ENCODE measurements at places on chromosomes 6 and 20. TPM values are rescaled to one million over a fixed set of nuclear protein-coding genes. Genes with fewer than 3 reads are reported as not detected.

HLA-DMB gene
- total RNA-seq = 19.5 TPM

TNF gene
- 24.2 TPM for total RNA-seq

EMILIN3 gene
- total RNA-seq = not detected

ADGRF4 gene
- total RNA-seq = not detected

ARMC2 gene
- 9.7 TPM for total RNA-seq

PKIB gene
- not detected for total RNA-seq

CPXM1 gene
- total RNA-seq = 2.3 TPM

HCRTR2 gene
- total RNA-seq = not detected

CST4 gene
- not detected for total RNA-seq

LY6G6C gene
- total RNA-seq = not detected

SMLR1 gene
- total RNA-seq = not detected

SRMS gene
- 0.23 TPM for total RNA-seq

DNA sequence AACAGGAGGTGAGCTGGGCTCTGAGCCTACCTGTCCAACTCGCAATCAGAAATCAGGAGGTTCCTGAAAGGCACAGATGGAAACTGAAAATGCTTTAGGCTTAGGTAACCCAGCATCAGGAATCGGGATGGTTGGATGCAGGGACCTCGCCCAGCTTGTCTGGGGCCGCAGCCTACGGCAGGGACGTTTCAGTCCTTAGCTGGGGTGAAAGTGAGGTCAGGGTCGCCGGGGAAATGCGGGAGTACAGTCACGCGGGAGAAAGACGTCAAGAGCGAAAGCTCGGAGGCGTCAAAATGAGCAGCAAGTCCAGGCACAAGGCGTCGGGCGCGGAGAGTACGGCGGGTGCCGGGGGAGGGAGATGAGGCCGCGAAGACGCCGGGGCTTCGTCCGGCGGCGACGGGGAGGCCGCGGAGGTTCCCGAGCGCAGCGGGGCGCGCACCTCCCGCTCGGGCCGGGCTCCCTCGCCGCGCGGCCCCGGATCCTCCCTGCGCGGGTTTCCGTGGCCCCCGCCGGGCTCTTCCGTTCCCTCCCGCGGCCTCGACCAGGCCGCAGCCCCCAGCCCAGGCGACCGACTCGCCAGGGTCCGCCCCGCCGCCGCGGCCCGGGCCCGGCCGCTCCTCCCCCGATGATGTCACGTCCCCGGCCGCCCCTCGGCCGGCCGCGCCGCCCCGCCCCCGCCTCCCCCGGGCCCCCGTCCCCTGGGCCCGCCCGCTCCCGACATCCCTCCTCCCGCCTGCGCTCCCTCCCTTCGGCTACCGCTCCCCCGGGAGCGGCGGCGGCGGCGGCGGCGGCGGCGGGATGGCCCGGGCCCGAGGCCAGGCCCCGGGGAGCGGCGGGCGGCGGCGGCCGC lies at the start of gene EBF4:
TSS of gene EBF4 (plus strand) at position 745 of the 850 bp plus-strand sequence. CDS start 866 bp downstream, outside the sequence.
- peak within 1 kb of the TSS; percentile 25 for H3K4me3 ChIP-seq
- peaks cover 24% of the 10 kb centered on the region for H3K27me3 ChIP-seq
- peaks cover 34% of the 10 kb centered on the region for H3K4me1 ChIP-seq
- H3K27ac ChIP-seq = no peak within 1 kb of the TSS
- peak; percentile 57 for DNase-seq

DNA sequence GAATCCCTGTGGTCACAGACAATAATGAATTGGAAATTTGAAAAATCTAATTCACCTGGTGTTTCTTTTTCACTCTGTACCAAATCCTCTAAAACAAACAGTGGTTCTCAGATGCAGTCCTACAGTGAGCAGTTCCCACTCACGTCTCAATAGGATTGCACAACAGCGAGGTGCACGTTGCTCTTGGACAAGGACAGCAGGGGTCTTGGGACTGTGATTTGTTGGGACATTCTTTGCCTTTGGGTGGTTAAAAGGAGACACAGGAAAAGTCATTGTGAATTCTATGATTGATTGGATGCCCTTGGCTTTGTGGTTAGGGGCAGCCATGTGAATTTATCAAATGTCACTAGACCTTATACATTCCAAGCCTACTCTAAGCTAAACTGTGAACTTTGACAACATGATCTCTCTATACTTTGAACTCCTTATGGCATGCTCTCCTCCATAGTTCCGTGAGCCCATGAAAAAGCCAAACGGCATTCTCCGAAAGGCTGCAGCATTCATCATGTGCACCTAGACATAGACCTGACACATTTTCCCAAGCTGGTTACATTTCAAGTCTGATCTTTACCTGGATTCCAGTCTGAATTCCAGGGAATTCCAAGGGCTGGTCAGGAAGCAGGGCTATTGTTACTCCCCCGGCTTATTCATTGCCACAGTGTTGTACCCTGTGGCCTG lies 647 bp downstream of the UNC93A start:
- no peaks in the 10 kb centered on the region for H3K36me3 ChIP-seq
- no peak overlapping the region for H3K4me3 ChIP-seq
- DNase-seq = no peak
- H3K4me1 ChIP-seq = no peaks in the 10 kb centered on the region
- H3K27ac ChIP-seq = no peak overlapping the region

DNA sequence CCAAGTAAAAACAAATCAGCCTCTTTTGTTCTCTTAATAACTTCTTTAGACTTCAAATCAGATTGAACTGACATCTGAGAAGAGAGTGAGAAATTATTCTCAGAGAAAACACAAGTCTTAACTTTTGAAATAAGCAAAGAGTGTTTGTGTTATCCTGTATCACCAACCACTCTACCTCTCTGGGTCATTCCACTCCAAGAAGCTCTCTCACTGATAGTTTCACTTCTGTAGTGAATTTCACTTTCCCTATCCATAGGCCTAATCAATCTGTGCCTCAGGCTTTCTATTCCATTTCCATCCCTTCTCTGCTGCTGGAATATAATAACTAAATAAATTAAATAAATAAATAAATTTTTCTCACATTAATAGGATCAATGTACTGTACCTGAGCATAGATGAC lies 235.0 kb downstream of the HTR1B start:
- no peak for DNase-seq
- no peaks in the 10 kb centered on the region for H3K36me3 ChIP-seq
- H3K4me1 ChIP-seq = no peaks in the 10 kb centered on the region
- no peak overlapping the region for H3K4me3 ChIP-seq

- H3K27me3 ChIP-seq = no peaks in the 10 kb centered on the region
- DNase-seq = no peak
- no peaks in the 10 kb centered on the region for H3K4me1 ChIP-seq
- H3K36me3 ChIP-seq = no peaks in the 10 kb centered on the region
- H3K27ac ChIP-seq = no peak overlapping the region
Observed at GRCh38 chr6:149160943-149161342, 156.6 kb upstream of the TAB2 start.

GRCh38 chr20:21398109-21399004 lies 1.0 kb upstream of the NKX2-4 start:
- no peaks in the 10 kb centered on the region for H3K36me3 ChIP-seq
- H3K4me3 ChIP-seq = no peak overlapping the region
- no peak for DNase-seq
- no peak overlapping the region for H3K27ac ChIP-seq
- H3K27me3 ChIP-seq = peaks cover 70% of the 10 kb centered on the region

GRCh38 chr20:21147593-21147992 lies 21.7 kb downstream of the KIZ start:
- H3K27me3 ChIP-seq = no peaks in the 10 kb centered on the region
- no peak overlapping the region for H3K4me3 ChIP-seq
- H3K4me1 ChIP-seq = no peaks in the 10 kb centered on the region
- DNase-seq = no peak

DNA sequence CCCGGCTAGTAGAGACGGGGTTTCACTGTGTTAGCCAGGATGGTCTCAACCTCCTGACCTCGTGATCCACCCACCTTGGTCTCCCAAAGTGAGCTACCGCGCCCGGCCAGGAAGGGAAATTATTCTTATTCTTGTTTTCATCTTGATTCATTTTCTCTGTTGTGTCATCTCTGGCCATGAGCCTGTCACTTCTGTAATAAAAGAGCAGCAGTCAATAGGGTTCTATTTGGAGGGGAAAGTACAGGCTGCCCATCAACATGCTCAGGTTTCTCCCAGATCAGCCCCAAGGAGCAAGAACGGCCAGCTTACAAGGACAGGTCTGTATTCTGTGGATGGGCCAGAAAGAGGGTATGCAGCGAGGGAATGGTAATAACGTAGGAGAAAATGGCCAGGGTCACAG lies 345.0 kb downstream of the PREX1 start:
- DNase-seq = no peak
- H3K4me1 ChIP-seq = no peaks in the 10 kb centered on the region
- H3K27me3 ChIP-seq = no peaks in the 10 kb centered on the region
- H3K27ac ChIP-seq = no peak overlapping the region
- no peaks in the 10 kb centered on the region for H3K36me3 ChIP-seq

DNA sequence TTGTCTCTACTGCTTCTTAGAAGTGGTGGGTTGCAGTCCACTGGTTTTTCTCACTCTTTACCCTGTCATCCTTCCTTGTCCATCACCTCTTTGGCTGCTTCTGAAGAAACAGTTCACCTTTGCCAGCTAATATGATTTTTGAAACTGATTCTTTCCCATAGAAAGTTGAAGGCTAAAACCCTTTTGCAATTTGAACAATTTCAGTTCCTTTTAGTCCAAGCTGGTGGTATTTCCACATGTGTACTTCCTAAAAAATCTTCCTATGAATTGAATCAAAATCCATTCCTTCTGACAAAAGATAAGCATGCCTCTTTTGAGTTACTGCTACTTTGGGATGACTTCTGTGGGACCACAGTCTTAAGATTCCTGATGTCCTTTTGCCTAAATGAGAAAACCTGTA lies 210.0 kb upstream of the MAN1A1 start:
- no peaks in the 10 kb centered on the region for H3K4me1 ChIP-seq
- H3K4me3 ChIP-seq = no peak overlapping the region
- no peak overlapping the region for H3K27ac ChIP-seq
- H3K27me3 ChIP-seq = no peaks in the 10 kb centered on the region

DNA sequence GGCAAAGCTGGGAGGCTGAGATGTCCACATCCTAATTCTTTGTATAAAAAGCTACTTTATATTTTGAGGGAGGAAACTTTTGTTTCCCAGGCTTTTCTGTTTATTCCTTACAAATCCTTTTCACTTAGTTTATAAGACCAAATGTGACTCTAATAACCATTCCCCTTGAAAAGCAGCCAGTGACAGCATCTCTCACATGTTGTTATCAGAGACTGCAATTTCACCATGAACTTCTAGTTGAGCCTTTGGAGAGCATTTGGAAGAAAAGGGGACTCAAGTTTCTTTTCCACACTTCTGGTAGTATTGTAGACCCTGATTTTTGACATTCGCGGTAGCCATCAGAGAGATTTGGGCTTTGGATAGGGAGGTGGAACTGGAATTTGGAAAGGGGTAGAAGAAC lies 215.8 kb downstream of the RNF144B start:
- no peak overlapping the region for H3K27ac ChIP-seq
- H3K4me1 ChIP-seq = no peaks in the 10 kb centered on the region
- H3K4me3 ChIP-seq = no peak overlapping the region
- no peak for DNase-seq
- no peaks in the 10 kb centered on the region for H3K36me3 ChIP-seq

GRCh38 chr6:30135757-30136156 lies at the start of gene TRIM40:
Gene TRIM40, plus strand, starts transcription at chr6:30136140. Its CDS starts 897 bp downstream, at chr6:30137037.
- no peaks in the 10 kb centered on the region for H3K4me1 ChIP-seq
- H3K27me3 ChIP-seq = peaks cover 8% of the 10 kb centered on the region
- DNase-seq = no peak
- H3K27ac ChIP-seq = no peak within 1 kb of the TSS
- H3K36me3 ChIP-seq = no peaks in the 10 kb centered on the region
- no peak within 1 kb of the TSS for H3K4me3 ChIP-seq

- no peaks in the 10 kb centered on the region for H3K27me3 ChIP-seq
- no peaks in the 10 kb centered on the region for H3K36me3 ChIP-seq
- no peak overlapping the region for H3K4me3 ChIP-seq
- DNase-seq = no peak
Observed at GRCh38 chr6:138963119-138963518, 24.9 kb downstream of the REPS1 start.

DNA sequence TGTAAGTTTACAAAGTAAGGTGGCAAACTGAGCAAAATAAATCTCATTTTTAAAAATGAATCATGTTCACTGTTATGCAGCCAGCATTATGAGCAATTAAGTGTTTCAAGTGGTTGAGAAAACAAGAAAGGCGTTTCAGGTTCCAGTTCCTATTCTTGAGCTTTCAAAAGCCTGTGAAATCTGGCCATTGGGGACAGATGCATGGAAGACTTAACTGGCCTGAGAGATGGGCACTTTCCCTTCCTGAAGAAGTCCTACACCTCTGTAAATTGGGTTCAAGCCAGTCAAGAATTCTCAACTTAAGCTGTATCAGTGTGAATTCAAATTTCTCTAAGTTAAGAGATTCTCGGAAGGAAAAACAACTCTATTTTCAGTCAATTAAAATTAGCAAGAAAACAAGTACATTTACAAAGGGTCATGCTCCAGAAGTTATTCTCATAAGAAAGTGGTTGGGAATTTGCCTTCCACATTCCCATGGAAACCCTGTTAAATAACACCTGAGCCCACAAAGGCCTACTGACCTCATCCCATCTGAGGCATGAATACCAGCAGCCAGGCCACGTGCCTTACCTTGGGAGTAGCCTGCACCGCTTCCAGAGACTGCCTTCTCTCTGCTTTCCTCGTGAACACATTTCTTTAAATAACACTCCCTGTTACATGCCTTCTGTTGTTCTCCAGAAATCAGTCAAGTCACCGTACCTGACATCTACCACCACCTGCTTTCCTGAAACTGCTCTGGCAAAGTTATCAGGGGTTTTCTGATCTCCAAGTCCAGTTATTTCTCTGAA lies 19.4 kb downstream of the MAP3K5 start:
- DNase-seq = no peak
- no peaks in the 10 kb centered on the region for H3K27me3 ChIP-seq
- no peak overlapping the region for H3K4me3 ChIP-seq
- H3K27ac ChIP-seq = no peak overlapping the region
- peaks cover 25% of the 10 kb centered on the region for H3K4me1 ChIP-seq

- no peaks in the 10 kb centered on the region for H3K36me3 ChIP-seq
- DNase-seq = no peak
- H3K4me1 ChIP-seq = no peaks in the 10 kb centered on the region
- H3K4me3 ChIP-seq = no peak overlapping the region
- no peaks in the 10 kb centered on the region for H3K27me3 ChIP-seq
Observed at GRCh38 chr6:168081858-168082546, 3.0 kb upstream of the FRMD1 start.

DNA sequence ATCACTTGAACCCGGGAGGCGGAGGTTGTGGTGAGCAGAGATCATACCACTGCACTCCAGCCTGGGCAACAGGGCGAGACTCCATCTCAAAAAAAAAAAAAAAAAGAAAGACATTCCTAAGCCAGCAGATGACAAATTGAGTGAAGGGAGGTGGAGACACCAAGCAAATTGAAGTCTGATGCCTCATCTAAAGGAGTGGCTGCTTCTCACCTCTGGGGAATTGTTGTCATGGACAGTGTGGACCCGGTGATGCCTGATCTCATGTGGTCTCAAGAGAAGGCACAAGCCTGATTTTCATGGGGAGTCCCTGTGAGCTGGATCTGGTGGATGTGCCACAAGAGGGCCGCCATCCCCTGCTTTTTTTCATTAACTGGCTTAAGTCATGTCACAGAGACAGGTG lies 272.0 kb downstream of the ZNF217 start:
- no peak overlapping the region for H3K27ac ChIP-seq
- H3K4me3 ChIP-seq = no peak overlapping the region
- no peaks in the 10 kb centered on the region for H3K27me3 ChIP-seq
- no peak for DNase-seq
- H3K4me1 ChIP-seq = no peaks in the 10 kb centered on the region

Data from natural killer cell (primary cell).